ENCODE measurements at places on chromosomes 2 and 18.

GRCh38 chr18:46268671-46269070 is 164.5 kb downstream of the HAUS1 start:
- H3K27ac ChIP-seq = no peak overlapping the region
- DNase-seq = no peak
- no peaks in the 10 kb centered on the region for H3K27me3 ChIP-seq
- no peak overlapping the region for H3K4me3 ChIP-seq
- no peaks in the 10 kb centered on the region for H3K36me3 ChIP-seq
- H3K4me1 ChIP-seq = no peaks in the 10 kb centered on the region

GRCh38 chr2:150011161-150011730 is 423.7 kb upstream of the MMADHC start:
- DNase-seq = no peak
- H3K4me3 ChIP-seq = no peak overlapping the region
- H3K27ac ChIP-seq = no peak overlapping the region

- H3K27ac ChIP-seq = no peak overlapping the region
- no peak overlapping the region for H3K4me3 ChIP-seq
- no peaks in the 10 kb centered on the region for H3K4me1 ChIP-seq
- no peaks in the 10 kb centered on the region for H3K27me3 ChIP-seq
Observed at GRCh38 chr2:128486640-128487375, 168.1 kb upstream of the HS6ST1 start.

GRCh38 chr2:46117379-46117778 is 179.8 kb upstream of the EPAS1 start:
- no peaks in the 10 kb centered on the region for H3K27me3 ChIP-seq
- H3K27ac ChIP-seq = no peak overlapping the region
- H3K4me3 ChIP-seq = no peak overlapping the region

- H3K36me3 ChIP-seq = peaks cover 13% of the 10 kb centered on the region
- H3K27ac ChIP-seq = no peak overlapping the region
- no peak for DNase-seq
- H3K4me1 ChIP-seq = peaks cover 7% of the 10 kb centered on the region
Observed at GRCh38 chr2:216110620-216111019, 1.5 kb downstream of the XRCC5 start.

DNA sequence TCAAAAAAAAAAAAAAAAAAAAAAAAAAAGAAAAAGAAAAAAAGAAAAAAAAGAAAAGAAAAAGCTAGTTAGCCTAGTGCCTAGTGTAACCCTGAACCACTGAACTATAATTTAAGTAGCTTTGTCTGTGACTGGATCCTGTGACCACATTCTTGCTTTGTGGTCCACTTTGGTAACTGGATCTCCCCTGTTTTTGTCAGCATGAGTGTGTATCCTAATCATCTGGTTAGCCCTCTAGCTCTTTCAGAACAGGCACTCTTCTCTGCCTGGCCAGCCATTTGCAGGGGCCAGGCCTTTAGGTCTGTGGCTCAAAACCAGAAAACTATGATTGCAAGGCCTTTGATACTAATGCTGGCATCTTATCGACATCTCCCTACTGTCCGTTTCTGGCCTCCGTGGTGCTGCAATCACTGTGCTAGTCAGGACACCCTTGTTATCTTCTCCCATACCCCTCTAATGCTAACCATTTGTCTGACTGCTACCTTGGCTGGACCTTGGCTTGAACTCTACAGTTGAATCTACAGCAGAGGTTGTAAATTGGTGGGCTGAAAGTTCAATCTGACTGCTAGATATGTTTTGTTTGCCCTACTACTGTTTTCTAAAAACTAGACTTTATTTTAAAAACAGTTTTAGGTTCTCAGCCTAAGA is 40.5 kb downstream of the RBKS start:
- H3K27ac ChIP-seq = no peak overlapping the region
- no peak overlapping the region for H3K4me3 ChIP-seq
- H3K27me3 ChIP-seq = no peaks in the 10 kb centered on the region
- H3K36me3 ChIP-seq = peaks cover 2% of the 10 kb centered on the region
- DNase-seq = no peak
- no peaks in the 10 kb centered on the region for H3K4me1 ChIP-seq

GRCh38 chr2:113920996-113921395 is 31.1 kb downstream of the ACTR3 start:
- H3K4me1 ChIP-seq = no peaks in the 10 kb centered on the region
- H3K27ac ChIP-seq = no peak overlapping the region
- H3K36me3 ChIP-seq = peaks cover 5% of the 10 kb centered on the region
- H3K4me3 ChIP-seq = no peak overlapping the region
- no peak for DNase-seq

GRCh38 chr2:234978466-234979203 is 26.8 kb downstream of the SH3BP4 start:
- H3K4me3 ChIP-seq = no peak overlapping the region
- H3K4me1 ChIP-seq = peaks cover 25% of the 10 kb centered on the region
- no peak for DNase-seq
